ENCODE measurements at places on chromosomes 5 and 9.

- no peak for DNase-seq
These were observed 67.4 kb upstream of the ADAMTS19 start for GRCh38 chr5:129392681-129393080.

- no peak for DNase-seq
These were observed 646 bp downstream of the SWI5 start for GRCh38 chr9:128276574-128277270.

DNA sequence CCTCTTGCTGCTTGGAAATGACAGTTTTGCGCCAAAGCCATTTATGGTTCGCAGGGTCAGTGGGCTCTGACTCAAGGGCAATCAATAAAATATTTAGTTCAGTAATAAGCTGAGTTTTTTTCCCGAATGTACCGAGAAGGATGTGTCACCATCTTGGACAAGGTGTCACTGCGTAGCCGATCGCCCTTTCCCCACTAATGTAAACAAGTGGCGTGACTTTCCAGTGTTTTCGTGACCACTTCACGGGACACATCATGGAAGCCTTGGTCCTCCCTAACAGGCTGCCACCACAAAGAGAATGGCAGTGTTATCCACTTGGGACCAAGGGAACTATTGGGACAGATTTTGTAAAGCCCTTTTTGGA is 16.4 kb downstream of the ISL1 start:
- DNase-seq = no peak

DNA sequence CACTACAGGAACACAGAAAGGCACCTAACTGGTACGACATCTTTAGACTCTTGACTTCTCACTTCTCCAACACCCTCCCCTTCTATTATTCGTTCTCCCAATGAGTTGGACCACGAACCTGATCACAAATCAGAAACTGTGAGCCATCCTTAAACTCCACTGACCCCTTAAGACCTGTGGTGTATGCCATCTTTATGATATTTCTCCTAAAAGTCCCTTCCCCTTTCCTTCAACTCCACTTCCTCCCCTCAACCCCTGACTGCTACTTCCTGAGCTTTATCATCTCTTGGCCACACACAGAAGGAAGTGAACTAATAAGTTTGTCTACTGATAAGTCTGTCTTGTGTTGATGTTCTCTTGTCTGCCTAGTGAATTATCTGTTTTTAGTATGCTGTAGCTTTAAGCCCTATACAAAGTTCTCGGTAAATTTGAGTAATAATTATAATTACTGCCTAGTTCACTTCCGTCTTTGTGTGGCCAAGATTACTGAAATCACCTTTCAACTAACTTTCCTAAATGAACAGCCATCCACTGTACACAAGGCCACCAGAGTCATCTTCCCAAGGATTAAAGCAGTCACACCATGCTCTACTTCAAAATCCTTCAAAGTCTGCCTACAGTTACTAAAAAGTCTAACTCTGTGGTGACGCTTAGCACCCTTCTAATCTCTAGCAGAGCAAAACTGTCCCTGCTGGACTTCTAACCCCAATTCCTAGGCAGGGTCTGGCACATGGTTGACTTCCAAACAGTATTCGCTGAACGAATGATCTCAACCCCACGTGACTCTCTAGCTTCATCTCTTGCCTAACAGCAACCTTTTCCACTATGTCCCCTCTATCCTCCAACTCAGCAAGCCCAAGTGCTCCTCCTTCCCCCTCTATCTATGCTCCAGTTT is 23.2 kb downstream of the ELOVL7 start:
- no peak for DNase-seq

DNA sequence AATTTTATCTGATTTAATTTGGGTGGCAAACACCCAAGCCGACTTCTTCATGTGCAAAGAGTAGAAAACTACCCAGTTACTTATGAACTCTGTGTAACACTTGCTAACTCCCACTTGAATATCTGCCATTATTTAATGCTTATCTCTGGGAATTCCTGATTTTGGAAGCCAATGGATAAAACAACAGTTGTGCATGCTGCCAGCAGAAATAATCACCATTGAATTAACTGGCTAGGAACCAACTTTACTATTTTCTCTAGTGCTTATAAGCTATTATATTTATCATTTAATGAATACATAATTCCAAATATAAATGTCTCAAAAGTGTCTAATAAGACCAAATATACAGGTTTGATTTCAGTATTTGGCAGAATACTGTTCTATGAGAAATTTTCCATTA is 85.7 kb downstream of the IZUMO3 start:
- no peak for DNase-seq

- DNase-seq = no peak
These were observed 64.0 kb downstream of the RNF130 start for GRCh38 chr5:180007582-180007981.

DNA sequence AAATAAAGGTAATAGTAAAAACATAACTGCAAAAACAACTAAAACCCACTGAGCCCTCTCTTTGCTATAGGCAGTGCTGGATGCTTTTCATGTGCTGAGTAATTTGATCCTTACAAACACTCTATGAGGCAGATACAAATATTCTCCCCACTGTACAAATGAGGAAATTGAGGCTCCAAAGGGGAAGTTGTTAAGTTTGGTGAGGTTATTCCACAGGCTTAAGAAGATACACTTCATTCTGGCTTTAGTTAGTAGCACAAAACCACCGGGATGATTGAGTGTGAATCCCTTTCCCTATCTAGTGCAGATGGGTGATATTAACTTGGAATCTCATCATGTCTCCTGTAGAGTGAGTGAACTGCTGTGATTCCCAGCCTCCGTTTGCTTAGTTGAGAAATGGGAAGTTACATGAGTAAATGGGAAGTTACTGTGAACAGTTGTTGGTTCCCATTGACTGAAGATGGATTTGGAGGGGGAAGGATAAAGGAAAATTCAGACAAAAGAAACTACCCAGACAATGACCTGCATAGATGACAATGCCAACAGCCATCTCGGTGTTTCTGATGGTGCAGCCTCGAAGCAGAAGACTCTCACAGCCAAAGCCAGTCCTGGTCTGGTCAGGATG is 208.3 kb downstream of the ATP10B start:
- no peak for DNase-seq

- DNase-seq = peak; percentile 20
These were observed 184.1 kb downstream of the MARCHF11 start for GRCh38 chr5:15995341-15996052.

DNA sequence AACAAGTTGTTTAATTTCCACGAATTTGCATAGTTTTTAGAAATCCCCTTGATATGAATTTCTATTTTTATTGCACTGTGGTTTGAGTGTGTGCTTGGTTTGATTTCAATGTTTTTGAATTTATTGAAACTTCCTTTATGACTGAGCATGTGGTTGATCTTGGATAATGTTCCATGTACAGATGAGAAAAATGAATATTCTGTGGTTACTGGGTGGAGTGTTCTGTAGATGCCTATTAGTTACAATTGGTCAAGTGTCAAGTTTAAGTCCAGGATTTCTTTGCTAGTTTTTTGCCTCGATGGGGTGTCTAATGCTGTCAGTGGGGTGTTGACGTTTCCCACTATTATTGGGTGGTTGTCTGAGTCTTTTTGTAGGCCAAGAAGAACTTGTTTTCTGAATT is 319.5 kb upstream of the ACTBL2 start:
- no peak for DNase-seq

GRCh38 chr9:94983552-94983951 is 257.1 kb downstream of the AOPEP start:
- no peak for DNase-seq

GRCh38 chr9:98860871-98861293 is 53.4 kb downstream of the GALNT12 start:
- DNase-seq = peak; percentile 96

DNA sequence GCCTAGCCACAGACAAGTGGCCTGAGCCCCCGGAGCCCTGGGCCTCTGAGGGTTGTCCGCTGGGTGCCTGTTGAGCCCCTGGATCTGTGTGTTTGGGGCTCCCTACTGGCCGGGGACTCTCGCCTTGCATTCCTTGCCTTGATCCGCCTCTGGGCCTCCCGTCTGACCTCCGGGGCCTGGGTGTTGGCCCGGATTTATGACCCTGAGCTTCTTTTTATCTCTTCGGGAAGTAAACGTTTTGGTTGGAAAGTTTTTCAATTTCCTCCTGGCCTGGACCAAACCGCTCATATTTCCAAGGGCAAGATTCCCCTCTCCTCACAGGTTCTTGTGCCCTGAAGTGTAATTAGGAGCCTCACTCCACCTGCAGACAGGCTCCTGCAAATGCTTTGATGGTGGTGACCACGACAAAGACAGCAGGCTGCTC is 69.3 kb upstream of the EGFLAM start:
- no peak for DNase-seq

- no peak for DNase-seq
These were observed 1253.6 kb downstream of the EFNA5 start for GRCh38 chr5:106417163-106417562.

DNA sequence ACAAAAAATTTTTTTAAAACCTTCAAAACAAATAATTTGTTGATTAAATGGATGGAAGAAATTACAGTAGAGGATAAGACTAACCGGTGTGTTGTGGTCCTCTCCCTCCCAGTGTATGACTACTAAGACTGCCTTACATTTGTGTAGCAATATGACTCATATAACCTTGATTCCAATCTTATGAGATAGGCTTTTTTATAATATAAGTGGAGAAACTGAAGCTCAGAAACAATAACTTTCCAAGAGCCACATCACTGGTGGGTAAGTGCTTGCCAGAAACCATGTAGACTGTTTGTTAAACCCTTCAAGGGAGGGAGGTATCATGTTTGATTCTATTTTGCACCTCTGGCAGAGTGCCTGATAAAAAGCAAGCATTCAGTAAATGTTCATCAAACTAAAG is 47.5 kb downstream of the NLN start:
- DNase-seq = peak; percentile 87

GRCh38 chr9:107587191-107587963 is 97.8 kb upstream of the KLF4 start:
- DNase-seq = no peak

DNA sequence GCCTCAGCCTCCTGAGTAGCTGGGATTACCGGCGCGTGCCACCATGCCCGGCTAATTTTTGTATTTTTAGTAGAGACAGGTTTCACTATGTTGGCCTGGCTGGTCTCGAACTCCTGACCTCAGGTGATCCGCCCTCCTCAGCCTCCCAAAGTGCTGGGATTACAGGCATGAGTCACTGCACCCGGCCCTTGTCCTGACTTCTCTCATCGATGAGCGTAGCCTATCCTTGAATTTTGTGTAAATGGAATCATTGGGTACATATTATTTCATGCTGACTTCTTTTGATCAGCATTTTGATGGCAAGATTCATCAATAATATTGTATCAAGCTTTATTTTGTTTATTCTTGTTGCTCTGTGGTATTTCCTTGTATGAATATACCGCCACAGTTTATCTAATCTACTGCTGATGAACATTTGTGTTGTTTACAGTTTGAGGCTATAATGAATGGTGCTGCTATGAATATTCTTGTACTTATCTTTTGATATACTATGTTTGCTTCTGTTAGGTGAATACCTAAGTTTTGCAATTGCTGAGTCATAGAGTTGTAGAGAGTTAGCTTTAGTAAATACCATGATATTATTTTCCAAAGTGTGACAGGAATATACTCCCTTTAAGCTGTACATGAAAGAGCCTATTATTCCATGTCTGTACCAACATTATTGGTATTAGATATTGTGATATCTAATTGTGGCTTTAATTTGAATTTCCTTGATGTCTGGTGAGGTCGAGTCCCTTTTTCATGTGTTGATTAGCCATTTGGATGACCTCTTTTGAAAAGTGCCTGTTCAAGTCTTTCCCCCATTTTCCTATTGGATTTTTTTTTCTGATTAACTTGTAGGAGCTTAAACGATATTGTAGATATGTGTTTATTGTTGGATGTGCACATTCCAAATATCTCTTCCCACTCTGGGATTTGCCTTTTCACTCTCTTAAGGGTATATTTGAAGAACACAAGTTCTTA is 107.5 kb downstream of the RGS3 start:
- DNase-seq = no peak

- peak; percentile 43 for DNase-seq
These were observed 10.8 kb upstream of the PRRC2B start for GRCh38 chr9:131382850-131383729.

DNA sequence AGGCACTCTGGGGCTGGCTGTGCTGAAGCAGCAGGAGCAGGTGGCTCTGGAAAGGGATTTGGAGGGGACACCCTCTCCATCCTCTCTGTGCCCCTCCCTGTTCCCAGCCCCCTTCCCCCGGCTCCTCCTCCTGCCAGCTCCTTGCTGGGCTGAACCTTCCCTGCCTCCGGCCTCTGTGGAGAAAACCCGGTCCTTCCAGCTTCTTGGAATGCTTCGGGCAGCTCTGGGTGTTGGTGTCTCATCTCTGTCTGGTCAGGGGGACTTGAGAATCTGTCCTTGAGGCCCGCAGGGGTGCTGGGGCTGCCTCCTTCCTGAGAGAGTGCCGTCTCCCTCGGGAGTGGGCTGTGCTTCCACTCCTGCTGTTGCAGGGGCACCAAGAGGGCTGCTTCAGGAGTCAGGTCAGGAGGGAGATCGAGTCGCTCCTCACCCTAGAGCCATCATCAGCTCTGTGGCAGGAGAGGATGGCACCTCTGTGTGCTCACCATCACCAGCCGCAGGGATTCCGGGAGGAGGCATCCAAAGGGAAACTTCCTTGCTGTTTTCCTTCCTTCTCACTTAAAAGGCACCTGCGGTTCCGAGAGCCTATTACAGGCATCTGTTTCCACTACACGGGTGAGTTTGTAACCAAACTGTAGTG is 30.6 kb downstream of the NDUFS6 start:
- no peak for DNase-seq

DNA sequence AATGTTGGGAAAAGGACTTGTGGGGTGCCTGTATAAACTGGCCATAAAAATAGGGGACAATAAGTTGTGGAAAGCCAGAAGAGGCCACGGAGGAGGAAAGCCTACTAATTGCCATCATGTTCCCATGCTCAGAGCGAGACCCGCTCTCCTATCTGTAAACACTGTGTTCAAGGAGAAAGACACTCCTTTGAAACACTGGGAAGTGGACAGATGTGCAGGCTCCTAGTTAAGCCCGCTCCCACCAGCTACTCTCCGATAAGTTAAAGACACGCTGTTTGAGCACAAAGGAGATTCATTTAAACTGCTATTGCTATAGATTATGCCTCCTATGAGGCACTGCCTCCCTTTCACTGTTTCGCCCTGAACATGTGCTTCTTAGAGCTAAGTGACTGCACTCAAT is 9.3 kb downstream of the CRAT start:
- DNase-seq = no peak

GRCh38 chr5:80152778-80153177 is 103.1 kb downstream of the SERINC5 start:
- DNase-seq = no peak

DNA sequence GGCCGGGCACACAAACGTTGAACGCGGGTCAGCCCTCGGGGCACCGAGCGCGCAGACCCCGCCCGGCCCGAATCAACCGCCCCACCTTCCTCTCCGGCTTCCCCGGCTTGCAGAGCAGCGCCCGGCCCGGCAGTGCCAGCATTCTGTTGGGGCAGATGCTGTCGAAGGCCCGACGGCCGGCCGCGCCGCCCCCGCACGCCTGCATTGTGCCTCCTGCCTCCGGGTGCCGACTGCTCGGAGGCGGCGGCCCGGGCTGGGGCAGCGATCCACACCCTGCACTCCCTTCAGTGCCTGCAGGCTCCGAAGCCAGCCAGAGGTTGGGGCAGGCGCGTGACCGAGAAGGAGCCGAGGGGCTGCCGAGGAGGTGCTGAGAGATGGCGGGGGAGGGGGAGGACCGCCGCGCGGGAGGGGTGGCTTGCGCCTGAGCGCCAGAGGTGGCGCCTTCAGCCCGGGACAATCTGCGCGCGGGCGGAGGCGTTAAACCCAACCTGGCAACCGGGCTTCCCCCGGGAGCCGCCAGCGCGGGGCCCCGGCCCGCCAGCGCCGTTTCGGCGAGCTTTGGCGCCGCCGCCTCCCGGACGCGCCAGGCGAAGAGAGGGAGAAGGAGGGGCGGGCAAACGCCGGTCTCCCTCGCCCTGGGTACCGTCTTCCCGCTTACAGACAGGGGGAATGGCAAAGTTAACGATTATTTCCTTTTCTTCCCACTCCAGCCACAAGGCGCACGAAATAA is at the start of gene MCIDAS:
Gene MCIDAS (minus strand): TSS at position 382 of the 730 bp plus-strand sequence. CDS start 177 bp downstream, at position 205.
- no peak for DNase-seq

Data from AG09309 (cell line).